ENCODE measurements at places on chromosomes 2 and 18.

- no peak for DNase-seq
Measured at GRCh38 chr2:54073796-54074195, 41.6 kb upstream of the ACYP2 start.

- DNase-seq = no peak
Measured at GRCh38 chr2:104443145-104443544, 410.8 kb upstream of the POU3F3 start.

DNA sequence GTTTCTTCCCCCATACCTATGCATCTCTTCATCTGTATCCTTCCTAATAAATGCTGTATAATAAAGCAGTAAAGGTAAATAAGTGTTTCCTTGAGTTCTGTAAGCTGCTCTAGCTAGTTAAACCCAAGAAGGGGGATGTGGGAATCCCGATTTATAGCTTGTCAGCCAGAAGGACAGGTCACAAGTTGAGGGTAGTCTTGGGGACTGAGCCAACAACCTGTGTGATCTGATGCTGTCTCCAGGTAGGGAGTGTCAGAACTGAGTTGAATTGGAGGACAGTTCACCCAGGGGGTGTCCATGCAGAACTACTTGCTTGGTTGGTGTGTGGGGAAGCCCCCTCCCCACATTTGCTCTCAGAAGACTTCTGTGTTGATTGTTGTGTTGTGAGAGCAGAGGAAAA is 112.4 kb downstream of the LDLRAD4 start:
- no peak for DNase-seq

DNA sequence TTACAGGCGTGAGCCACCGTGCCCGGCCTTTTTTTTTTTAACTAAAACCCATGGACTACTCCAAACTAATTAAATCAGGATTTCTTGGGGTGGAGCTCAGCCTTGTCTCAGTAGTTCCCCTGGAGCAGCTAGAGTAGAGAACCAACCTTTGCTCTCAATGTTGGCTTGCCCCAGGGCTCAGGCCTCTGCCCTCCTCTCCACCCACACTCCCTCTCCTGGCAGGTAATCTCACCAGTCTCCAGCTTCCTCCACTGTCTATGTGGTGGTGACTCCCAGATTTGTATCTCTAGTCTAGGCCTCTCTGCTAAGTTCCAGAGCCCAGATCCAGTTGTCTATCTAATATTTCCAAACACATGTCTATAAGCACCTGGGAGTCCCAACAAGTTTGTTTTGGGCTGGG is 9.6 kb upstream of the MTA3 start:
- no peak for DNase-seq

DNA sequence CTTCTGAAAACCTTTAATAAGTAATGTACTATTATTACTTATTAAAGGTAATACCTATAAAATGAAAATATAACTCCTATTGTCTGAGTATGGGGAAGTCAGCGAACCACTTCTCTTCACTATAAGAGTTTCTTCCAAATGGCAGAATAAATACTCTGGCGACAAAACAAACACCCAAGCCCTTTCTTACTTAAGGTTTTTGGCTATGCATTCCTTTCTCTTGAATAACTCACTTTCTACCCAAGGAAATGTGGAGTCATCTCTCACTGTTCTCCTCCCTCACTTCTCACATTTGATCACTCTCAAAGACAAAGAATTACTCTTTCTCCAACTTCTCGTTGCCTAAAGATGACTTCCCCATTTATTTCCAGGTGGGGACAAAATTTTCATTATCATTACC is 816.8 kb upstream of the CRIM1 start:
- no peak for DNase-seq

GRCh38 chr2:200159829-200160781 is 146.4 kb upstream of the SPATS2L start:
- no peak for DNase-seq
